Activated CD4-positive, alpha-beta T cell treated with anti-CD3 and anti-CD28 coated beads, Interleukin-2, amount 50 U/mL, for 4 hours (primary cell): ENCODE measurements at places on chromosomes 2 and 18.

DNA sequence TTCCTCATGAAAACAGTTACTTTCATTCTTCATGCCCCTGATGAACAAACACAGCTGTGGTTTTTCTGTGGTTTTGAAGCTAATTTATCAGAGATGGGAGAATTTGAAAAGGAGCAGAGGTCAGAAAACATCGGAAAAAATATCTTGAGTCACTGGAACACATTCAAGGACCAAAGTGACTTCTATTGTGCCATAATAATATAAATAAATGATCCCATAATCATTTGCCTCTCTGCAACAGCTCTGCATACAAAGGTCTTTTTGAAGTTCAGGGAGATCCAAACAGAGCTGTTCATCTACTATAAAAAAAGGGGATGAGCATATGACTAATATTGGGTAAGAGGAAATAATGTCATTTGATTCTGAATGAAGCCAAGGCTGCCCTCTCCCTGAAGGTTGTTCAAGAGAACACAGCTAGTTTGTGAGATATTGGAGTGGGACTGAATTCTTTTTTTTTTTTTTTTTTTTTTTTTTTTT lies 201.3 kb upstream of the GALNT5 start:
- no peak for DNase-seq

DNA sequence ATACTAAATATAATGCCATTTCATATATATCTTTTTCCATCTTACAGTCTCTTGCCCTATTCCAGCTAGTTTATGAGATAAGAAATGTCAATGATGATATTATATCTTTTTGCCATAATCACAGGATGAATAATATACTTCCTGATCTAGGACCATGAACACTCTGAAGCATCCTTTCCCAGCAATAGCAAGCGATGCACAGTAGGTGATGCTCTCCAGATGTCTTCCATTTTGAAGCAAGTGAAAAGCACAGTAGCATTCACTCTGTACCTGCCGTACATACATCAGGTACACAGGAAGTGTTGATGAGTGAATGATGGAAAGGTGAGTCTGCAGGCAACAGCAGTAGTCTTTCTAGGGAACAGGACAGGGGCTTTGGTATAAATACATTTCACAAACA lies 8.6 kb upstream of the SULT1C4 start:
- no peak for DNase-seq

- DNase-seq, result no peak
Measured at GRCh38 chr2:120448961-120449810, 103.2 kb downstream of the INHBB start.

DNA sequence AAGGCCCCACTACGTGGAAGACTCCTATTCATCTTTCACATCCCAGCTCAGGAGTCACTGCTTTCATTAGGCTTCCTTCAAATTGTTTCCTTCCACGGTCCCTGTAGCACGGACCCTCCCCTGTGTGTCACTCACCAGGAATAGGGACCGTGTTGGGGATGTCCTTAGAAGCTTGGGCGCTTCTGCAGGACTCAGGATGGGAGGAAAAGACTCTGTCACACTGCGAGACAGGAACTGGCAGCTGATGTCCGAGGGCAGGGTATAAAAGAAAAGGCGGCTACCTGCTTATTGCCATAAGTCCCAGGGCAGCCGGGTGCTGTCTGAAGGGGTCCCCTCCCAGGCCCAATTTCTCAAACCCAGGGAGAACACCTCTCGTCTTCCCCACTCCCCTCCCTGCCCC lies 79.1 kb downstream of the BCL2L11 start:
- DNase-seq, result no peak

GRCh38 chr2:232698556-232699091 lies 1.5 kb downstream of the GIGYF2 start:
- no peak for DNase-seq

GRCh38 chr2:76393356-76393755 lies 682.6 kb upstream of the GCFC2 start:
- no peak for DNase-seq

GRCh38 chr2:177211169-177211568 lies 1.4 kb upstream of the HNRNPA3 start:
- no peak for DNase-seq

GRCh38 chr2:151953467-151953866 lies 125.2 kb upstream of the ARL5A start:
- DNase-seq, result no peak

- peak; percentile 75 for DNase-seq
Measured at GRCh38 chr2:241844066-241844728, 14.5 kb downstream of the PDCD1 start.

- DNase-seq, result no peak
Measured at GRCh38 chr2:70608373-70608772, 54.7 kb upstream of the TGFA start.

GRCh38 chr2:133484784-133485183 lies 83.5 kb downstream of the NCKAP5 start:
- no peak for DNase-seq

DNA sequence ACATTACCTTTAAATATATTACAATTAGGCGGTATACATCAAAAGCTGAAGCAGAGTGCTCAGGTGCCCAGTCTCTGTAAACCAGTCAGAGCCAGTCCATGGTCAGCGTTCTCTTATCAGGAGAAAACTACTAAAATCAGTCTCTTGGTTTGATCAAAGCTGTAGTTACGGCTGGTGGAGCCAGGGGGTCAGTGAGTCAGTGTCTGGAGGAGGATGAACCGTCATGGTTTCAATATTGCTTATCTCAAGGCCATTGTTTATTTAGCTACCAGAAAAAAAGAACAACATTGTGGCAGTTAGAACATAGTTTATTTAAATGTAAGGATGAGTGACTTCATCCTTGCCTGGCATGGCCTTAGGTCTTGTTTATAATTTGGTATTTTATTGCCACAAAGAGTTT lies 71.3 kb upstream of the NYAP2 start:
- DNase-seq, result no peak

DNA sequence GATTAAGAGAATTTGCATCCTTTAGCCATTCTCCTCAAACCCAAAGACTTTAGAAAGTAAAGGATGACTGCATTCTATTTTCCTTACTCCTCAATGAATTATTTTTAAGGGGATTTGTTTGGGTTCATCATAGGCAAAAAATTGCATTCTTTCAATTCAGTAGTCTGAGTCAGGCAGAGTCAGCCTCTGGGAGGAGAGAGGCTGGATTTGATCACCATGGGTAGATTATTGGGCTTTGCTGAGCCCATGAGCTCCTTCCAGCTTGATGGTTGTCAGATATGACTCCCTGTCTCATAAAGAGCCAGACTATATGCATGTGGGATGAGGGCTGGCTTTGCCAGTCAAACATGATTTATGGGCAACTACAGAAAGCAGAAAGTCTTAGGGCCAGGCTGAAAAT lies 101.2 kb downstream of the KCNS3 start:
- no peak for DNase-seq

- no peak for DNase-seq
Measured at GRCh38 chr2:12428786-12429185, 287.9 kb upstream of the TRIB2 start.

DNA sequence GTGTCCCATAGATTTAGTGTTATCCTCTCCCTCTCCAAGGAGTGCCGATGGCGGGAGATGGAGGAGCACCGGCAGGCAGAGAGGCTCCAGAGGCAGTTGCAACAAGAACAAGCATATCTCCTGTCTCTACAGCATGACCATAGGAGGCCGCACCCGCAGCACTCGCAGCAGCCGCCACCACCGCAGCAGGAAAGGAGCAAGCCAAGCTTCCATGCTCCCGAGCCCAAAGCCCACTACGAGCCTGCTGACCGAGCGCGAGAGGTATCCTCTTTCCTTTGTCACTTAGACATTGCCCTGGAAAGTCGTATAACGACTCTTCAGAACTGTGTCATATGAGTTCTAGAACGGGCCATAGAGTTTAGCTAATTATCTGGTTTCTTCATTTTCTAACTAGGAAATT lies 132.2 kb upstream of the IL1R2 start:
- DNase-seq, result no peak

- DNase-seq, result no peak
Measured at GRCh38 chr2:79016342-79016741, 9.2 kb upstream of the REG3G start.

- DNase-seq, result no peak
Measured at GRCh38 chr18:13412901-13413300, 194.3 kb downstream of the LDLRAD4 start.

GRCh38 chr2:181307203-181307991 lies 149.8 kb upstream of the ITGA4 start:
- no peak for DNase-seq

DNA sequence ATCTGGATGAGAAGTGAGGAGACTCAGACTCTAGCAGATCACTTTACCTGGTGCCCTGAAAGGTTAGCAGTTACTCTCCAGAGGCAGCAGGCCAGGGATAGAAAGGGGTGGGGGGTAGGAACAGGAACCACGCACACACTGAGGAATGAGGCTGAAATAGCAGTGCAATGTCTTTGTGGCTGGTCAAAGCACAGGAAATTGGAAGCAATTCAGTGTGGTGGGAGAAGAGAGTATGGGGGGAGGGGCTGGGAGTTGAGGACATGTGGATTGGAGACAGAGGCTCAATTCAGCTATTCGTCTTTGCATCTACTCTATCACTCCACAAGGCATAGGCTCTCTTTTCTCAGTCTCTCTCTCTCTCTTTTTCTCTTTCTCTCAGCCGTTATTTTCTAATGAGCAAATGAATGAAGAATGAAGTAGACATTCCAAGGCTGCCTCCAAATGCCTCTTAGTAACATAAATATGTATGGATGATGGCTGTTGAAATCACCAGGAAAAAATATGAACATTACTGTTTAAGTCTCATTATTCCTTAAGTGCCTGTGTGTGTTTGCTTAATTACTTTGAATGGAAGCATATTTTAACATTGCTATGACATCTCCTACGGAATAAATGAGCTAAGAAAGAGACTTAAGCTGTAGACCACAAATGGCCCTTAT lies 979.4 kb downstream of the TSN start:
- no peak for DNase-seq

DNA sequence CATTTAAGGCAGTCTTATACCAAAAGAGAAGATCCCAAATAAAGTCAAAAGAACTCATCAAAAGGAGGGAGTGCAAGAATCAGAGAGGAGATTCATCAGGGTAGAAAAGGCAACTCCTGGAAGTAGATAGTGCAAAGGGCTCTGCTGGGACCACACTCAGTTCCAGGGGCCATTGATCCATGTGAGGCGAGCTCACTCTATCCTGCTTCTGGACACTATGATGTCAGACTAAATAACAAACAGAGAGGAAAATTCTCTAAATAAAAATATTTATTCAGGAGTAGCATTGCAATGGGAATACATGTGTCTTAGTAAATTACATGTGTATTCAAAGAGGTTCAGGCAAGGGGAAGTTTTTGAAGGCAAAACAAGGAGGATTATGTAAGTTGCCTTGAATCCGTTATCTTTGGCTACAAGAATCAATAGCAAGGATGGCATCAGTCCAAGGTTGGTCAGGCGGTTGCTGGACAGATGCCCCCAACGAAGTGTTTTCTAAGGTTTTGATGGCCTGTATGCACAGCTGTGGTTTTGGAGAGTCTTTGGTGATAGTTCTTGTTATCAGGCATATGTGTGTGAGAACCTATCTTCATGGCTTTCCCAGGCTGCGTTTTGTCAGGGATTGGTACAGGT lies 13.2 kb upstream of the SERPINB12 start:
- DNase-seq, result no peak

DNA sequence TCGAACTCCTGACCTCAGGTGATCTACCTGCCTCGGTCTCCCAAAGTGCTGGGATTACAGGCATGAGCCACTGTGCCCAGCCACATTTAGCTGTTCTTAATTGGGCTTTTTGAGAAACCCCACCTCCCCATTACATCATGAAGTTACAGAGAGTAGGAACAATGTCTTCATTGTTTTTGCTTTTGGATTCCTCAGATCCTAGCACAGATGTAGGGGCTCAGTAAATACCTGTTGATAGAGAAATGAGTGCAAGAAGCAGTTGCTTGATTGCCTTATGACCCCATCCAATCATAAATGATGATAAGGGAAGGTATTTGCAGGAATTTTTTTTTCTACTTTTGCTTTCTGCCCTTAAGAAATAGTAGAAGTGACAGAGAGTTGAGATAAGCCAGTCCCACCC lies 25.4 kb downstream of the GREB1L start:
- DNase-seq, result no peak

- DNase-seq, result no peak
Measured at GRCh38 chr2:75565472-75566462, 5.0 kb upstream of the EVA1A start.
